ENCODE measurements at places on chromosomes 16 and 17. TPM values are rescaled to one million over a fixed set of nuclear protein-coding genes. Genes with fewer than 3 reads are reported as not detected.

CHST5 gene
- total RNA-seq, result not detected

ENPP7 gene
- not detected for total RNA-seq

PTX4 gene
- total RNA-seq, result 0.75 TPM

TBC1D28 gene
- not detected for total RNA-seq

NUDT16L1 gene
- total RNA-seq, result 20.9 TPM

GRCh38 chr16:78823027-78823426, 723.6 kb downstream of the WWOX start:
- DNase-seq, result no peak

DNA sequence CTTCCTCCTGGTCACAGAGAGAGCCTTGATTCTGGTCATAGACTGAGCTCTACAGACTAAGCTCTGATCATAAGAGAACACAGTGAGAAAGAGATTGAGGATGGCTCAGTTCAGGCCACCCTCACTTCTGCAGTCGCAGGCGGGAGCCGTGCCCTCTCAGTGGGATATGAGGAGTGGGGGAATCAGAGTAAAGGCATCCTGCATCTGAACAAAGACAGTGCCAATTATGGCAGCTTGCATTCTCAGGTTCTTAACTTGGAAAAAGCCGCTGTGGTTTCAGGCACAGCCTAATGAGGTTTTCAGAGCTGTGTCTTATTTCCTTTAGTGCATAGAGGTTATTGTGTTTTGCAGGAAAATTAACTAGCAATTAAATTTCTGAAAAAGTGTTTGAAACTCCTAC, 134.4 kb upstream of the NLRP1 start:
- DNase-seq, result no peak

- DNase-seq, result no peak
Measured at GRCh38 chr16:48076455-48077012, 79.3 kb downstream of the ABCC12 start.

- no peak for DNase-seq
Measured at GRCh38 chr17:58585554-58585953, 71.1 kb upstream of the MTMR4 start.

DNA sequence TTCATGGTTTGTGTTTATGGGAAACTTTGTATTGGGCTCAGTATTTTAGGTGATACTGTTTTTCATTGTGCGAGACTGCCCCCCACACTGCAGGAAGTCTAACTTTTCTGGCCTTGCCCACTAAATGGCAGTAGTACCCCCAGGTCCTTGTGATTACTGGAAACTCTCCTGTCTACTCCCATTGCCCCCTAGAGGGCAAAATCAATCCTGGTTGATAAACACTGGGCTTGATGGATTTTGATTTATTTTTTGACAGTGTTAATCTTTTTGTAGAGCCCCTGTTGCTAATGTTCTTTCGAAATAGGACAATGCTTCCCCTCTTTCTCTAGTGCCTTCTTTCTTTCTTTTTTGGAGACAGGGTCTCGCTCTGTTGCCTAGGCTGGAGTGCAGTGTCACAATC, 15.5 kb downstream of the METTL9 start:
- no peak for DNase-seq

DNA sequence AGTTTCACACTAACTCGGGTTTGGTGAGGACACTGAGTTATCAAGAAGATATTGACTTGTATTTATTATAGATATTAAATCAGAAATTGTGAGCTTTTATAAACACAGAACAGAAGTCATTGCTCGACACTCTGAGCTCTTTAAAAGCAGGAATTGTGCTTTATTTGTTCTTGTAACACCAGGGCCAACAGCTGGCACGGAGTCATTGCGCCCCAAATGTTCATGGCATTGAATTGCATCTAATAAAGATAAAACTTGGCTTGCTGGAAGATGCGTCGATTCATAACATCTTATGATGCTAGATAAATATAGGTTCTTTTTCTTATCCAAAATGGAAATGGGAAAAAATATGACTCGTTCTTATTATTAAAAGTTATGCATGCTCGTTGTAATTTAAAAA, 11.8 kb upstream of the MLYCD start:
- no peak for DNase-seq

DNA sequence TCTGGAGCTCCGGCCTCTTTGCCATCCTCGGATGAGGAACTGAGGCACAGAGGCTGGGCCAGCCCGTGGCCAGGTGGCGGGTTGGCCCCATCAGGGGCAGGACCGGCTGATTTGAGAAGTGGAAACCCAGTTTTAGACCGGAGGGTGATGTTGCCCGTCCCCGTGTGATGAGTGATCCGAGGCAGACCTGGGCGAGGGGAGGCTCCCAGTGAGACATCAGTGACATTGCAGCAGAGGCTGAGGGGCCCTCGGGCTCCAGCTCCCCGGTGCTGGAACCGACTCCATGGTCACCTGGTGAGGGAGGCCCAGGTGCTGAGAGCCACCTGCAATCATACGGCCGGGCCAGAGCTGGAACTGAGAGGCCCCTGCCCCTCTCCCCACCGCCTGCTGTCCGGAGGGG, 26.9 kb upstream of the CACNA1H start:
- DNase-seq, result no peak

DNA sequence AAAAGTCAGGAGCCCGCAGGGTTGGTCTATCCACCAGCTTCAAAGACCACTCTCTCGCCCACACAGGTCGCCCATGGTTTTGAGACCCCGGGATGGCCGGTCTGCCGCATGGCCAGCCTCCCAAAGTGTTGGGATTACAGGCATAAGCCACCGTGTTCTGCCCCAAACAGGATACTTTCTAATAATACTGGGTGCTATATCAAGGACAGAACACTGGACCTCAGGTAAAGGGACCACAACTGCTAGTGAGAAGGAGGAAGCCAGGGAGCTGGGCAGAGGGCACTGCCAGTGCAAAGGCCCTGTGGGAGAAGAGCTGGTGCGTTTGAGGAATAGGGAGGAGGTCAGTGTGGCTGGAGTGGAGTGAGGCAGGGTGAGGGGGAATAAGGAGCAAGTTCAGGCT, 34.1 kb downstream of the IL21R start:
- peak; percentile 82 for DNase-seq

DNA sequence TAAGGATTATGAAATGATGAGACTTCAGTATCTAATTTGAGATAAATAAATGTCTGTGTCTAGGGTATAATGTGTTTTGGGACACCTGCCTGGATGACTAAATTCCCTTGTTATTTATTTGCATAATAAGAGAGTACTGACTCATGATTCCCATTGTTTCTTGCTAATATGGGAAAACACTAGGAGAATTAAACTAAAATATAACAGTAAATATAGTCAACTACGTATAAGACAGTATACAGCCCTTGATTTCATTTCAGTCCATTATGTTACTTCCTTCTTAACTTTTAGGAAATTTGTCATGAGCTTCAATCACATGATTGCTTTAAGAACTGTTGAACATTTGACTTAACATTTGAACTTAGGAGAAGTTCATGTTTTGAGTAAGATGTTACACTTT, 62.4 kb downstream of the VMP1 start:
- no peak for DNase-seq

- DNase-seq, result no peak
Measured at GRCh38 chr17:61393550-61393903, 6.1 kb upstream of the TBX2 start.

DNA sequence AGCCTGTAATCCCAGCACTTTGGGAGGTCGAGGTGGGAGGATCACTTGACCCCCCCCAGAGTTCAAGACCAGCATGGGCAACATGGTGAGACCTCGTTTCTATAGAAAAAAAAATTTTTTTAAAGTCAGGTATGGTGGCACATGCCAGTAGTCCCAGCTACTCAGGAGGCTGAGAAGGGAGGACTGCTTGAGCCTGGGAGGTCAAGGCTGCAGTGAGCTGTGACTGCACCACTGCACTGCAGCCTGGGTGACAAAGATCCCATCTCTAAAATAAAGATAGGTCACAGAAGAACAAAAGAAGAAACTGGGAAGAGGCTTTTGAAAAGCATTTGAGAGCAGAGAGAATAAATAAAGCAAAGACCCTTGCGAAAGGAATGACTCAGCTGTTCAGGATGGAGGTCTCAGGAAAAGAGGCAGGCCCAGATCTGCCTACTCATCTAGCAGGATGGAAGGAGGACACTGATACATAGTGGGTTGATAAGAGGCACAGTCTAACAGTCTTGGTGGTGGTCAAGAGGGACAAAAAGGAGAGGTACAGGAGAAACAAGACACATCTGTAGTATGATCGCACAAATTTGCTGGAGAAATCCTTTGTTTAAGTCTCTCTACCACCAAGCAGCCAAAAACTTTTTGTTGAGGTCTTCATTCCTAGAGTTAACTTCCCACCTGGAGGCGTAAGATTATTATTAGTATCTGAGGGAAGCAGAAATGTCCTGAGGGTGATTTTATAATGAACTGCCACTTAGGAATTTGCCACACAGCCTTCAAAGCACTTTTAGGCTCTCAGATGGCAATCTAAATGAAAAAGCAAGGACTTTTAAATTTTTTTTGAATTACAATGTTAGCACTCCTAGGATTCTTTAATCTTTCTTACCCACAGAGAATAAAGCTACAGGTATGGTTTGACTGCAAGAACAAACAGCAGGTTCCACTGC, 17.6 kb downstream of the ZSWIM7 start:
- no peak for DNase-seq

DNA sequence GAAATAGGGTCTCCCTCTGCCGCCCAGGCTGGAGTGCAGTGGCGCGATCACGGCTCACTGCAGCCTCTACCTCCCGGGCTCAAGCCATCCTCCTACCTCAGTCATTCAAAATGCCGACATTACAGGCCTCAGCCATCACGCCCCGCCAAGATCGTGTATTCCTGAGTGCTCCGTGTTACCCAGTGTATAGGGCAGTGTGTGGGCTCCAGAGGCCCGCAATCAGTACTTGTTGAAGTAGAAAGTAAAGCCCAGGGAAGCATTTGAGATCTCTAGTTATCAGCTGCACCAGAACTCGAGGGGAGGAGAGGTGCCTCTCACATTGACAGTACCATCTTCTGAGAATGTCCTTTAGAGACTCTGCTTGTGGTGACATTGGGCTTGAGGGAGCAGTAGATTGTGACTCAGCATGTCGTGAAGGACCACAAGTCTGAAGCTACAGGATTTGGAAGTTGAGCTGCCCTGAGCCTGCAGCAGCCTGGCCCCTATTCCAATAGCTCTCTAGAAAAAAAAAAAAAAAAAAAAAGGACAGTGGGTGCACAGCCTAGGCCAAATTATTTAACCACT, 1.1 kb upstream of the PRPSAP1 start:
- no peak for DNase-seq

DNA sequence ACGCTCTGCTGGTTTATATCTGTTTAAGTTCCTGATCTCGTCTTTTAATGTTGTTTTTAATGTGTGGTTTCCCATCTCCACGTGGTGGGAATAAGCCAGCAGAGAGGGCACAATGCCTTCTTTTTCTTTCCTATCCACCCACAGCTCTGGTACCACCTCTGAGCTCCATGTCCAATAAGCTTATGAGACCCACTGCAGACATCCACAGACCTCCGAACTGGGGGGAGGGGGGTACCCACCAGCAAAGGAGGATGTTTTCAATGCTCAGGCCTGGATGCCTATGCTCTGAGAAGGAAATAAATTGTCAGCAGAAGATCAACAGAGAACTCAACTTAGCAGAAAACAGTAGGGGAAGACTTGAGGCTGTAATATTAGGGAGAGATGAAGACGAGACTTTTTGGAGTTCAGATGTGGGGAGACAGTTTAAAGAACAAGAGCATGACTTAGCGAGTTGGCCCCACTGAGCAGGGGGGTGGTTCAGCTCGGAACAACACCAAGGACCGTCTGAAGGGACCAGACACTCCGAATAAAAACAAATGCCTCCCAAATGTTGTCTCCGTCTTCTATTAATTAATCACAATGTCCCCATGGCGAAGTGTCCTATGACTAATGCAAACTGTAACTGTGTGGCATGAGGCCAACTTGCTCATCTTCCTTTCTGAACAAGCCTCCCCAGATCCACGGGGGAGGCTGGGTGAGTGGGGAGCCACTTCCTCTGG, 62.7 kb downstream of the GAS7 start:
- DNase-seq, result peak; percentile 97

DNA sequence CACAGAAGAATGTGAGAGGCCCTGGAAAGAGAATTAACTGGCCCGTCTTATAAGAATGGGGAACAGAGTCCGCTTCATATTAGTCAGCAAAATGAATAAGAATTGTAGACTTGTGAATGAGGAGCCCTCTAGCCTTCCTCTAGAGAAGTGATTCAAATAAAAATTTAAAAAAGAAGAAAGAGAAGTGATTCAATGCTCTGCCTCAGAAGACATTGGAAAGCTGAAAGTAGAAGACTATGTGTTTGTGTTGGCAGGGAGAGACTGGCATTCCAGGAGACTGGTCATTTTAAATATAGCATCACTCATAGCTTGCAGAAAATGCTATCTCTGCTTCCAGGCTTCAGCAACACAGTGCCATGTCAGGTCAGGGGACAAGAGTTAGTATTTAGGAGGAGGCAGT, 190.6 kb upstream of the HS3ST3A1 start:
- peak; percentile 8 for DNase-seq

GRCh38 chr16:67847064-67847861, at the start of gene CENPT:
TSS of gene CENPT (minus strand) at chr16:67847693. CDS start at chr16:67833859, 13,834 bp downstream.
- no peak for DNase-seq

GRCh38 chr17:48037036-48037837, at the start of gene COPZ2:
TSS of gene COPZ2 (minus strand) at chr17:48037797. CDS start at chr17:48037777, 20 bp downstream.
- no peak for DNase-seq
